ENCODE measurements at places on chromosomes 11 and 22. TPM values are rescaled to one million over a fixed set of nuclear protein-coding genes. Genes with fewer than 3 reads are reported as not detected.

DNA sequence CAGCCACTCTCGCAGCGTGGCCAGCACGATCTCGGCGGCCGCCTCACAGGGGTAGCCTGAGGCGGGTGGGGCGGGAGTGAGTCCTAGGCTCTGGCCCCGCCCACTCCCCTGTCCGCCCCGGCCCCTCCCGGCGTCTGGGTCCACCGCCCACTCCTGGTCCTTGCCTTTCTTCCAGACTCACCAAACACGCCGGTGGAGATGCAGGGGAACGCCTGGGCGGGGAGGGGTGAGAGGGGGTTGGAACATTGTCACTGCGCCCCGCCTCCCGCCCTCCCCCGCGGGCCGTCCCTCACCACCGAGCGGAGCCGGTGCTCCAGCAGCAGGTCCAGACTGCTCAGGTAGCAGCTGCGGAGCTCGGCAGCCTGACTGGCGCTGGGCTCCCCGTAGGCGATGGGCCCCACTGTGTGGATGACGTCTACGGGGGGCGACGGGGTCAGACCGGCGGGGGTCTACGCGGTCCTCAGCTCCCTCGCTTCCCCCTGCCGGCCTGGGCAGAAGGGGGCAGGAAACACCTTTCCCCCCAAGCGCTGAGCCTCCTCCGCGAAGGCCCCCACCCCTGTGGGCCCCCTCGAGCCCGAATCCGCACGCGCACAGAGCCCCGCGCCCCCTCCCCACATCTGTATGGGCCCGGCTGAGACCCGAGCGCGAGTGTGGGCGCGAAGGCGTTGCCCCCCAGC is 13.2 kb downstream of the OTUB1 start:
- H3K27me3 ChIP-seq: peaks cover 1% of the 10 kb centered on the region
- DNase-seq: peak; percentile 84

- H3K27ac ChIP-seq: no peak overlapping the region
- no peaks in the 10 kb centered on the region for H3K27me3 ChIP-seq
- H3K36me3 ChIP-seq: peaks cover 23% of the 10 kb centered on the region
- DNase-seq: no peak
- peaks cover 8% of the 10 kb centered on the region for H3K4me1 ChIP-seq
- H3K4me3 ChIP-seq: no peak overlapping the region
These were observed 70.6 kb downstream of the PHF21A start for GRCh38 chr11:46050662-46051061.

DNA sequence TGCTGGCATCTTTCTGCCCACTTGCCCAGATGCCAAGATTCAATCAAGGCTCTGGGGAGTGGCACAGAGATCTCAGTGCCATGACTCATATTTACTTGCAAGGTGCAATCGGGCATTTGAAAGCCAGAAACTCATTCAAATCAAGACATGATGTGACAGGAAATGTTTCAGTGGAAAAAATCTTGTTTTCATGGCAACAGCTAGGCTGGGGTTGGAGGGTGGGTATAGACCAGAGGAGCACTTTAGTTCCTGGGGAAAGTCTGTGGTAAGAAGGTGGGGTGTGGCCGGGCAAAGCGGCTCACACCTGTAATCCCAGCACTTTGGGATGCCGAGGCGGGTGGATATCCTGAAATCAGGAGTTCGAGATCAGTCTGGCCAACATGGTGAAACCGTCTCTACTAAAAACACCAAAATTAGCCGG is 1.2 kb downstream of the MAJIN start:
- peak overlapping the region; percentile 54 for H3K4me3 ChIP-seq
- no peaks in the 10 kb centered on the region for H3K36me3 ChIP-seq
- peaks cover 18% of the 10 kb centered on the region for H3K4me1 ChIP-seq
- H3K27ac ChIP-seq: peak overlapping the region; percentile 83
- no peaks in the 10 kb centered on the region for H3K27me3 ChIP-seq

- H3K4me3 ChIP-seq: no peak overlapping the region
- H3K27me3 ChIP-seq: peaks cover 11% of the 10 kb centered on the region
- H3K4me1 ChIP-seq: peaks cover 3% of the 10 kb centered on the region
- H3K27ac ChIP-seq: no peak overlapping the region
- H3K36me3 ChIP-seq: no peaks in the 10 kb centered on the region
These were observed 97.6 kb downstream of the PDE2A start for GRCh38 chr11:72576661-72577060.

- H3K36me3 ChIP-seq: no peaks in the 10 kb centered on the region
- no peak for DNase-seq
- no peaks in the 10 kb centered on the region for H3K4me1 ChIP-seq
These were observed 462.8 kb downstream of the INSC start for GRCh38 chr11:15577519-15577918.

DNA sequence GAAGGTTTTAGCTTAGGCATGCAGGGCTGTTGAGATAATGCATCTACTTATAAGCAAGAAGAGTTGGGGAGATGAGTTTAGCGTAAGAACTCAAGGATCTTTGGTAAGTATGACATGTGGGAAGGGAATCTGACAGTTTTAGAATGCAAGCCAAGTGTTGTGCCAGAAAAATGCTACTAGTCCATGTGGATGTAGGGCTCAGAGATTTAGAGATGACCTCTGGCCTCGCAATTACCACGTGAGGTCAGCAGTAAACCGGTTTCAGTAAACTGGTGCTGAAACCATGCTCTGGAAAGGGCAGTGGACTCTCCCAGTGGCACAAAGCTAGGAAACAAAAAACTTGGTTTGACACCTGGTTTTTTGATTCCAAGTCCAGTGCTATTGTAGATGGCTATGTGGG is 18.9 kb downstream of the MRPL16 start:
- H3K4me1 ChIP-seq: peaks cover 11% of the 10 kb centered on the region
- H3K27me3 ChIP-seq: no peaks in the 10 kb centered on the region
- no peak for DNase-seq
- H3K27ac ChIP-seq: no peak overlapping the region
- H3K4me3 ChIP-seq: no peak overlapping the region
- peaks cover 50% of the 10 kb centered on the region for H3K36me3 ChIP-seq

The APOA5 gene
- not detected for total RNA-seq

The OR51I1 gene
- total RNA-seq: not detected

GRCh38 chr11:14186046-14186775 is 172.8 kb downstream of the RRAS2 start:
- no peaks in the 10 kb centered on the region for H3K27me3 ChIP-seq
- H3K36me3 ChIP-seq: no peaks in the 10 kb centered on the region
- H3K27ac ChIP-seq: no peak overlapping the region
- H3K4me3 ChIP-seq: no peak overlapping the region
- no peaks in the 10 kb centered on the region for H3K4me1 ChIP-seq

DNA sequence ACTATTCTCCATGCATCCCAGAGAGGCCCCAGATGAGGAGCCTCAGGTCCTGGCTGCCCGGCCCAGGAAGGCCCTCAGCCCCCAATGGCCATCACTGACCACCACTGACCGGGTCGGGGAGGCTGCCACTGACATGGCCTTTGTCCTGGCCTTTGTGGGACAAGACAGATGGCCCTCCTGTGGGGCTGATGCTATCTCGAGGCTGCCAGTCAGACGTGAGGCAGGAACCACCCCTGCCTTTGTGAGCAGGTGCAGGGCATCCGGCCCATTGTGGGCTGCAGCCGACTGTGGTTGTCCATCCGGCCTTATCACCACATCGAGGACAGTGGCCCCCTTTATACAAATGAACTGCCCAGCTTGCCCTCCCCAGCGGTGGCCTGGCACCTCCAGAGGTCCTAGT is 5.5 kb downstream of the GP1BB start:
- DNase-seq: no peak
- no peak overlapping the region for H3K27ac ChIP-seq
- no peak overlapping the region for H3K4me3 ChIP-seq
- H3K36me3 ChIP-seq: no peaks in the 10 kb centered on the region

The MOGAT2 gene
- not detected for total RNA-seq

GRCh38 chr11:2661173-2662023 is 38.4 kb downstream of the KCNQ1OT1 start:
- H3K36me3 ChIP-seq: peaks cover 10% of the 10 kb centered on the region
- DNase-seq: peak; percentile 33
- no peaks in the 10 kb centered on the region for H3K4me1 ChIP-seq
- no peak overlapping the region for H3K27ac ChIP-seq
- H3K4me3 ChIP-seq: no peak overlapping the region
- no peaks in the 10 kb centered on the region for H3K27me3 ChIP-seq

DNA sequence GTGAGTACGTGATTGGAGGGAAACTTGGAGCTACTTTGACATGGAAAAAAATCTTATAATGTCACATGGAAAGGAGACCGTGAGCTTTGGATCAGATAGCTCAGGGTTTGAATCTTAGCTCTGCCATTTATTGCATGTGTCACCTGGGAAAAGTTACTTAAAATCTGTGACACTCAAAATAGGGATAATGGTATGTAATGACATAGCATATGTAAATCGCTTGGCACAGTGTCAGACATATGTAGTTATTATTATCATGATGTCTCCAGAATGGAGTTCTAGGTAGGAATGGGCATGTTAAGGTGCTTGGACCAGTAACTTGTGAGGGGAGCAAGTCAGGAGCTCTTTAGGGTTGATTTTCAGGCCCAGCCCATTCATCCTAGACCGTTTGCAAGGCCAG is 75.8 kb downstream of the GRIK4 start:
- H3K27ac ChIP-seq: no peak overlapping the region
- no peak for DNase-seq

- H3K27me3 ChIP-seq: no peaks in the 10 kb centered on the region
- H3K4me3 ChIP-seq: no peak overlapping the region
- H3K27ac ChIP-seq: no peak overlapping the region
- H3K4me1 ChIP-seq: peaks cover 12% of the 10 kb centered on the region
- H3K36me3 ChIP-seq: peaks cover 2% of the 10 kb centered on the region
- DNase-seq: no peak
These were observed 81.3 kb downstream of the PHF21A start for GRCh38 chr11:46039990-46040389.

GRCh38 chr22:27764722-27765236 is 36.8 kb downstream of the MN1 start:
- no peaks in the 10 kb centered on the region for H3K4me1 ChIP-seq
- no peak overlapping the region for H3K27ac ChIP-seq
- H3K27me3 ChIP-seq: peaks cover 4% of the 10 kb centered on the region
- no peak overlapping the region for H3K4me3 ChIP-seq
- DNase-seq: no peak

GRCh38 chr22:49882519-49883293 is 29.1 kb downstream of the ZBED4 start:
- H3K36me3 ChIP-seq: peaks cover 53% of the 10 kb centered on the region
- H3K27me3 ChIP-seq: no peaks in the 10 kb centered on the region
- H3K27ac ChIP-seq: no peak overlapping the region
- no peak for DNase-seq
- H3K4me3 ChIP-seq: no peak overlapping the region

- H3K27ac ChIP-seq: no peak overlapping the region
- no peak for DNase-seq
- no peak overlapping the region for H3K4me3 ChIP-seq
- peaks cover 20% of the 10 kb centered on the region for H3K4me1 ChIP-seq
- H3K27me3 ChIP-seq: no peaks in the 10 kb centered on the region
- peaks cover 5% of the 10 kb centered on the region for H3K36me3 ChIP-seq
These were observed 24.0 kb downstream of the RAB30 start for GRCh38 chr11:83047515-83048225.

The SYT13 gene
- not detected for total RNA-seq

DNA sequence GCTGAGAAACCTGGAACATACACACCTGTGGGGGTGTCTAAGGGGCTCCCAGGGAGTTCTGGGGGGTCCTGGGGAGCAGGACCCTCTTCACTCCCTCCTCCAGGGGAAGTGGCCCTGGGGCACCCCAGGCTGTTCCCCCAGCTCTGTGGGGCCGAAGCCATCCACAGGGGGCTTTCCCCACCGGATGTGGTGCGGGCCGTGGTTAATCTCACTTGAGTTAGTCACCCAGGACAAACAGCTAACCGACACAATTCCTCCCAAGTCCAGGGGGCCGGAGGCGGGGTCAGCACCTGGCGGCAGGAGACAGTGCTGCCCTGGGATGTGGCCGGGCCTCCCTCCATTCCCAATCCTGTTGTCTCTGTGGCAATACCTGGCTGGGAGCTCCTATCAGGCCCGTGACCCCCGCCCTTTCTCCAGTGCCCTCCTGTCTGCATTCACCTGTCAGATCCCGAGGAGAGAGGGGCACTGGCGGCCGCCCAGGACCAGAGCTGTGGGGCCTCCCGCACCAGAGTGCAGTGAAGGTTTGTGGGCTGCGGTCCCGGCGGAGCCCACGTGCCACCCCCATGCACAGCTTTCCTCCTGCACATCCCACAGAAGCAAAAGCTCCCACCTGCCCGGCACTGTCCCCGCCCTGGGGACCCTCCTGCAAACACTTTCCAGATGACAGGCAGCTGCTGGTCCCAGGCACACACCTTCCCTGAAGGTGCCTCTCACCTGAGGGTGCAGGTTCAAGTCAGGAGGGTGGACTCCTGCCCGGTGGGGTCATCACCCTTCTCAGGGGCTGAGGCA is 5.2 kb upstream of the MUC5AC start:
- peaks cover 3% of the 10 kb centered on the region for H3K27me3 ChIP-seq
- peak; percentile 65 for DNase-seq
- peaks cover 2% of the 10 kb centered on the region for H3K4me1 ChIP-seq
- H3K4me3 ChIP-seq: no peak overlapping the region

DNA sequence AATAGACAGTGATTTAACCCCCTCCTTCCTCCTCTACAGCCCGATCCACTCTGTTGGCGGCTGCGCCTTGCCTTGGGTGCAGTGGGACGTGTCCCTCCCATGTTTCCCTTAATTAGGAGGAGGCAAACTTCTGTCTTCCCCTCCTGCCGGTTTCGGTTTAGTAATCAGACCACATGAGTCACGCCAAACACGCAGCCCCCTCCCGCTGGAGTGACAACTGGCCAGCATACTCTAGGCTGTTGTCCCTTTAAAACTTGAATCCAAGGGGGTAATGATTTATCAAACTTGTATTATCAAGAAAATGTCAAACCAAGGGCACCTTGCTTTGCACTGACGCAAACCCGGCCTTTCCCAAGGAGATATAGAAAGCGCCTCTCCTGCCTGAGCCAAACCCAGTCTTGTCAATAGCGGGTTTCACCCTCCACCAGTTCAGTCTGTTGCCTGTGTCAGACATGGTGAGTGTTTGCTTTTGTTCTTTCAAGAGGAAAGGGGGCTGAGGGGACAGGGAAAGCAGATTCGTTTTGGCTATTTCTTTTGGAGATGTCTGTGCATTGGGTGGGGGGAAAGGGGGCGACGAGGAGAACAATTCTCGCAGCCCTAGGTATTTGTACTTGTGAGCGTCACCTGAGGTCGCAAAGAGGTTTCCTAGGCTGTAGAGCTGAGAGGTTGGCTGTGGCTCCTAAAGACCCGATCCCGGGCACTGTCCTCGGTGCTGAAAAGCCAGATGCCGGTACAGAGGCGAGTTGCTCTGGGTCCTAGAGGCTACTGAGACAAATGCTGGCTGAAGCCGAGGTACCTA is at the start of gene SLC6A5:
TSS of gene SLC6A5 (plus strand) at position 388 of the 799 bp plus-strand sequence. CDS start at position 453, 65 bp downstream.
- DNase-seq: peak; percentile 81
- H3K27me3 ChIP-seq: peaks cover 92% of the 10 kb centered on the region
- peaks cover 2% of the 10 kb centered on the region for H3K36me3 ChIP-seq
- H3K4me3 ChIP-seq: no peak within 1 kb of the TSS
- no peaks in the 10 kb centered on the region for H3K4me1 ChIP-seq

DNA sequence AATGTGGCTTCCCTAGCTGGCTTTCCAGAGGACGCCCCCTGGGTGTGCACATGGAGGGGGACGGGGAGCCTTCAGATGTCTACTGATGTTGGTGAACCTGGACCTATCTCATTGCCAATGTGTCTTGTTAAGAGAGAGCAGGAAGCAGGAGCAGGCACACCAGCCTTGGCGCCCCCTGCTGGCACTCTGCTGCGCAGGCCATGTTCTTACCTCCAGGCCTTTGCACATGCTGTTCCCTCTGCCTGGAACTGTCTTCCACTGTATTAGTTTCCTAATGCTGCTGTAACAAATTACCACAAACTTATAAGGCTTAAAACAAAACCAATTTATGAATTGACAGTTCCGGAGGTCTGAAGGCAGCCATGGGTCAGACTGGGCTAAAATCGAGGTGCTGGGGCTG is 23.6 kb upstream of the MN1 start:
- H3K27me3 ChIP-seq: no peaks in the 10 kb centered on the region
- no peaks in the 10 kb centered on the region for H3K4me1 ChIP-seq
- DNase-seq: peak; percentile 67
- no peak overlapping the region for H3K27ac ChIP-seq

Measured in activated CD4-positive, alpha-beta T cell treated with anti-CD3 and anti-CD28 coated beads, Interleukin-2, amount 10 ng/mL, durations not matched to agents 24 days and 14 days (primary cell).